ENCODE measurements at places on chromosomes 16 and 17. TPM values are rescaled to one million over a fixed set of nuclear protein-coding genes. Genes with fewer than 3 reads are reported as not detected.

CKLF gene
- 118 TPM for total RNA-seq

CHST4 gene
- total RNA-seq, result not detected

CLEC3A gene
- not detected for total RNA-seq

CLEC10A gene
- total RNA-seq, result 0.15 TPM

SSH2 gene
- 20.5 TPM for total RNA-seq

ADORA2B gene
- 19.3 TPM for total RNA-seq

CACNA1G gene
- not detected for total RNA-seq

MYOCD gene
- total RNA-seq, result not detected

NPIPB8 gene
- total RNA-seq, result not detected

BAHCC1 gene
- total RNA-seq, result 1.7 TPM

ARHGAP23 gene
- total RNA-seq, result 32.4 TPM

PIGL gene
- 15.9 TPM for total RNA-seq

CACNG4 gene
- not detected for total RNA-seq

TNFRSF17 gene
- not detected for total RNA-seq

TTYH2 gene
- 1.2 TPM for total RNA-seq

PLCG2 gene
- 2.6 TPM for total RNA-seq

RNF222 gene
- not detected for total RNA-seq

SYT17 gene
- total RNA-seq, result 0.91 TPM

ACD gene
- 18.2 TPM for total RNA-seq

EFCAB13 gene
- 6.5 TPM for total RNA-seq

GP1BA gene
- not detected for total RNA-seq

ZSCAN10 gene
- not detected for total RNA-seq

CCDC182 gene
- total RNA-seq, result not detected

ABCC11 gene
- total RNA-seq, result not detected

SLC38A8 gene
- total RNA-seq, result not detected

SPECC1 gene
- total RNA-seq, result 16.2 TPM

HNF1B gene
- total RNA-seq, result not detected

LITAFD gene
- total RNA-seq, result not detected

MAF gene
- 0.61 TPM for total RNA-seq

TBC1D3C gene
- 0.32 TPM for total RNA-seq

BBS2 gene
- 50.0 TPM for total RNA-seq

NOTUM gene
- total RNA-seq, result not detected

PLCD3 gene
- total RNA-seq, result 4.2 TPM

ABCC6 gene
- 1.4 TPM for total RNA-seq

ZNF747 gene
- 5.2 TPM for total RNA-seq

SPNS3 gene
- not detected for total RNA-seq

PLLP gene
- total RNA-seq, result 1.9 TPM

CMTM1 gene
- total RNA-seq, result 0.91 TPM

RNU2-1 gene
- total RNA-seq, result not detected

ANKRD40 gene
- total RNA-seq, result 39.1 TPM
